ENCODE measurements at places on chromosomes 16 and 17.

- no peak for DNase-seq
Measured at GRCh38 chr17:32281011-32281451, 15.4 kb downstream of the RHBDL3 start.

GRCh38 chr16:23670137-23670776 is 8.4 kb upstream of the PLK1 start:
- DNase-seq: peak; percentile 25

DNA sequence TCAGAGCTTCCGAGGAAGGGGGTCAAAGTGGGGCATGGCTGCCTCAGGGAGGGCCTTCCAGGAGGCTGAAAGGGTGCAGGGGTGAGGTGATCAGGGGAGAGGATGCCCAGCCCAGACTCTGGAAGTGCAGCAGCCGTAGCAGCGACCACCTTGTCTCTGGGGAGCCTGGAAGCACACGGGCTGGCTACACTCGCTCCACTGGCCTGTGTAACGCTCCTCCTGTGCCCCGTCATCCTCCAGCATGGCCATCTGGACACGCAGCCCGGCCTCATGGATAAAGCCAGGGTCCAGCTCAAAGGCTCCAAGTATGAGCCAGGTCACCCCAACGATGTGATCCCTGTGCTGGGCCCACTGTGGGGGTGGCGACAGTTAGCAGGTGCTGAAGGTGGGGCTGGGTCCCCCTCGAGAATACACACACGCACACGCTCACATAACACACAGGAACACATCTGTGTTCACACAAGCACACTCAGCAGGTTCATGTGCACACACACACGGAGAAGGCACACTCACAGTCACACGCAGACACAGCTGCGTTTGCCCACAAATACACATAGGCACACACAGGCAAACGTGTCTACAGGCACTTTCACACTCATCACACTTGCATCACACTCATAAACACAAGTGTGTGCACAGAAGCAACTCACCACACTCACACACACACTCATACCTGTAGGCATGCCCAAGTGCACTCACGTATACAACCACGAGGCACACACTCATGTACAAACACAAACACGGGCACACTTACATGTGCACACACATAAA is 19.3 kb downstream of the POLR3K start:
- DNase-seq: no peak

DNA sequence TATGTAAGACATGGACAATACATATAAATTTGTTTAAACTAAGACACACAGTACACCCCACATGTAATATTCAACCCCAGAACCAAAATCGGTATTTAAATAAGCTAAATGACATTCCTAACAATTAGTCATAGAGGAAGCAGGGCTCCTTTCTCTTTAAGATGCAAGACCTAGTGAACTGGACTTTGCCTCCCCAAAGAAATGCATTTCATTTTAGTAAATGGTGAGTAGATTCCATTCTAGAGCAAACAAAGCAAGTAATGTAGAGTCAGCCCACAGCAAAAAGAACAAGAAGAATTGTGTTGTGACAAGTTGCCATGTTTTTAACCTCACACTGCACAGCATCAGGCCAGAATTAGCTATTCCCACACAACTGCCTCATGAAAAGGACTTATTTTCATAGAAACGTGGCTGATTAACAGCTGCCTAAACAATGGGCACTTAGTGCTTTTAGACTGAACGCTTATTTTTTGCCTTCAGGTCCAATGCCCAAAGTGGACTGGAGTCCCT is 14.4 kb downstream of the DNAJC7 start:
- peak; percentile 90 for DNase-seq

- DNase-seq: peak; percentile 90
Measured at GRCh38 chr17:42428141-42428944, 5.3 kb upstream of the CAVIN1 start.

DNA sequence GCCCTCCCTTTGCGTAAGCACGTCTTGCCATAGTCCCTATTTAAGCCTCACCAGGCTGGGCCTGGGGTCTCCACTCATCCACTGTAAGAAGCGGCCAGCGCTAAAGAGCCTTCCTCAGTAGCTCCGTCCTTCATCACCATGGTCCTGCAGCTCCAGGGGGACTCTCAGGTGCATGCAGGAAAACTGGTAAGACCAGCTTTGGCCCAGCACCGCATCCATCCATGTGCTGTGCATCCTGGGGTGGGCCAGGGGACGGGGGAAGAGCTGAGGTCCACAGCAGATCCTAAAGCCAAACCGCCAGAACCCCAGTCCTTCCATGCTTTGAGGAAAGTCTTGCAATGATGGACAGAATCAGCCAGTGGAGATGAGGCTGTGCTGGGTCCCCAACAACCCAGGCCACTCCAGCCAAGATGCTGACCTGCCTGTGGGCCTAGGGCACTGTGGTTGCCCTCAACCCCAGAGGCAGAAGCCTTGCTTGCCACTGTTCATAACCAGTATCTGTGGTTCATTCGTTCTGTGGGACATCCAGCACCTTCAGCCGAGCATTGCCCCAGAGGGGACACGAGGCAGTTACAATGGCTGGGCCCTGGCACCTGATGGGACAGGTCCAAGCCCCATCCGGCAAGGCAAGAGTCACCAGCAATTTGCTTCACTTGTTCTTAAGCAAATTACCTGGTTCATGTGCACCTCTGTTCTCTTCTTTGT is 44.4 kb downstream of the RBFOX3 start:
- DNase-seq: no peak

- DNase-seq: no peak
Measured at GRCh38 chr16:75289189-75289588, 37.8 kb upstream of the BCAR1 start.

GRCh38 chr16:77223184-77223583 is 24.0 kb downstream of the SYCE1L start:
- no peak for DNase-seq

DNA sequence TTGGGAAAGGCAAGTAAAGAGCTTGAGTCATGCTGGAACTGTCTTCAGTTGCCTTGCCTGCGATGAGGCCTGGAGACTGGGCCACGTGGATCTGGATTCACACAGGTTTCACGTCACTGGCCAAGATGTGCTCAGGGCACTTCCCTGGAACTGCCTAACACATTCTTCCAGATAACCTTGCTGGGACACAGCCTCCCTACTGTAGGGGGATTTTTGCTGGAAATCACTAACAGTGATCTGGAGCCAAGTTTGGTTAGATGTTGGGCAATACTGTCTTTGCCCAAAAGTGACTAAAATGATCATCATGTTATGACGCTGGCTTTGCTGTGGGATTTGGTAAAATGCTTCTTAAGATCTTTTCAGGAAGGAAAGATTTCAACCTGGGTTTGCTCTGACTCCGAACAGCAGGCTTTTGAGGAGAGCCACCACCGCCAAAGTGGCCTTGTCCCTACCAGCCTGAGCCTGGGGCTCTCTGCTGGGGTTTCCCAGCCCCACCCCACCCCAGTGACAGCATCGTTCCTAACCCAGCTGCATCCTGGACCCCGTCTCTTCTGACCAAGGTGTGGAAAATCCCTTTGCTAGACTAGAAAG is 14.7 kb downstream of the C1QTNF1 start:
- no peak for DNase-seq

DNA sequence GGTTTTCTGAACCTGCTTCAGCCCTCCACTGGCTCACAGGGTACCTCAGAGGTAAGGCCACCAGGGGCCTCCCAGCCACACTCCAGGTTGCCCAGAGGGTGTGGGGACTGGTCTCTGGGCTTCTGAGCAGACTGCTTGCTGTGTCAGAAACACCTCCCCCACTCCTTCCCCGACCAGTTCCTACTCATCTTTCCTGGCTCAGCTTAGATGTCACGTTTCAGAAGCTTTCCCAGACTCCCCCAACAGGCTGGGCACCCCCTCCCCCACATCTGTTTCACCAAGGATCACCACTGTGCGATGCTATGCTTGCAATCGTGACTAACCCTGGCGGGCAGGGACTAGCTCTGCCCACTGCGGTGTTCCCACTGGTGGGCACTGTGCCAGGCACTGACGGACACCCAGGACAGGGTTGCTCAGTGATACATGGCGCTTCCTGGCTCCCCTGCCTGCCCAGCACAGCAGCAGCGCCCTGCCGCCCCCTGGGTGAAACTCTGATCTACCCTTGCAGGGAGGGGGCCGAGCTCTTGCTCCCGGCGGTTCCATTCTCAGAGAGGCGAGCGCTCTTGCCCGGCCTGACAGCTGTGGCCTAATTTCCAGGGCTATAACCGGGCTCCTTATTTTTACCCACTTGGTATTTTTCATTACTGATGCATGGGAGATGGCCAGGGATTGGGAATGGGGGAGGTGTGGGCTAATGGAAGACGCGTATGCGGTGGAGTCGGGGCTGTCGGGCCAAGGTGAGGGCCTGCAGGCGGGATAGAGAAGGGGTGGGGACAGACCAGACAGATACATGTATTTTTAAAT is 29.4 kb upstream of the MTSS2 start:
- peak; percentile 78 for DNase-seq

DNA sequence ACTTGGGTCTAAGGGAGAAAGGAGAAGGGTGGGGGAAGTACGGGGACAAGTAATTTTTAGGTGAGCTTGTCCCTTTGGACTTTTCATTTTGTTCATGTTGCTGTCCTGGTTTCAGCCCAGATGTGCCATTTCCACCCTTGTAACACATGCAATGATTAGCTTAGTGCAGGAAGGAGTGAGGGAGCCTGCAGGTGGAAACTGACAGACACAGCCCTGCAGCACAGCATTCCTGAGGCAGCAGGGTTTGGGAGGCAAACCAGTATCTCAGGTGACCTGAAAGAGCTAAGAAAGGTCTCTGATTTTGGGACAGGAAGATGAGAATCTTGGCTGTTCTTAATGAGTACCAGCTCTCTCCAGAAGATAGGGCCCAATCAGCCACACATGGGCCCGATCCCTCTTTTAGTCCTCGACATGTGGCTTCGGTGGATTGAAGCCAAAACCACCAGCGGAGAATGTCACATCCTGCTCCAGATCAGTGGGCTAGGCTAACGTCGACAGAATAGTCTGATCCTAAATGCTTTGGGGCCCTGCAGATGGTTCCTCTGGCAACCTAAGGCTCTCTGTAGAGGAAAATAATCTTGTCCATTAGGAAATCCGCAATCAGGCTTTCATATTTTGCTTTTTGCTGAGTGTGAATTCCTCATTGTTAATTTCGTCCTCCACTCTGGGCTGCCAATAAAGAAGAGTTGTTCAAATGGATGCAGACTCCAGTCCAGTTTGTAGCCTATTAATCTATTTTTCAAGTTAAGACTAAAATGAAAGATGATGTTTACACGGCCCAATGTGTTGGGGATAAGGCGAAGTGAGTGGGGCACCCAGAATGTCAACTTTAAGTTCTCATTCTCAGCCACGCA is 3.8 kb upstream of the RNF157 start:
- no peak for DNase-seq

DNA sequence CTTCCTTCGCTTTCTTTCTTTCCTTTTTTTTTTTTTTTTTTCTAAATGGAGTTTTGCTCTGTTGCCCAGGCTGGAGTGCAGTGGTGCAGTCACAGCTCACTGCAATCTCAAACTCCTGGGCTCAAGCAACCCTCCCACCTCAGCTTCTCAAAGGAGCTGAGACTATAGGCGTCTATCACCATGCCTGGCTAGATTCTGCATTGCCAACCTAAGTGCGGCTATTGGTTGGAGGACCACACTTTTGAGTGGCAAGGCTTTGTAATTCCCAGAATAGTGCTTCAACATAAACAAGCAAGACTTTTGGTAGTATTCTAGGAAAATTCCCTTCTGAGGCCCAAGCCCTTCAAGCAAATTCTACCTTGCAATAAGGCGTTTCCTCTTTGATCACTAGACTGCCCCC is 107.8 kb downstream of the YPEL2 start:
- DNase-seq: no peak

DNA sequence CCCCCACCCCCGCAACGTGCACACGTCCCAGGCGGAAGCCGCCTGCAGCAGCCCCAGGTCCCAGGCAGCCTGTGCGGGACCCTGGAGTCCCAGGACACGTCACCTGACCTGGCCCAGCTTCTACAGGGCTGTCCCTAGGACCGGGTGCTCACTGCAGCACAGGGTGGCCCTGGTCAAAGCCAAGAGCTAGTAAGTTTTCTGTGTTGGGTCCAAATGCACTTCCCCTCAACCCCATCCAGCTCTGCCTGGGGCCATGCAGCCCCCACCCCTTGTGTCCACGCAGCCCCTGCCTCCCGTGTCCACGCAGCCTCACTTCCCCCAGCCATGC is 22.1 kb upstream of the PVALEF start:
- no peak for DNase-seq

- DNase-seq: no peak
Measured at GRCh38 chr16:78444-79150, 572 bp downstream of the MPG start.

- peak; percentile 14 for DNase-seq
Measured at GRCh38 chr17:71631483-71631882, 489.3 kb upstream of the SOX9 start.
